Caudate nucleus (tissue), 63 donors: ENCODE measurements at places on chromosomes 12 and 14.

DNA sequence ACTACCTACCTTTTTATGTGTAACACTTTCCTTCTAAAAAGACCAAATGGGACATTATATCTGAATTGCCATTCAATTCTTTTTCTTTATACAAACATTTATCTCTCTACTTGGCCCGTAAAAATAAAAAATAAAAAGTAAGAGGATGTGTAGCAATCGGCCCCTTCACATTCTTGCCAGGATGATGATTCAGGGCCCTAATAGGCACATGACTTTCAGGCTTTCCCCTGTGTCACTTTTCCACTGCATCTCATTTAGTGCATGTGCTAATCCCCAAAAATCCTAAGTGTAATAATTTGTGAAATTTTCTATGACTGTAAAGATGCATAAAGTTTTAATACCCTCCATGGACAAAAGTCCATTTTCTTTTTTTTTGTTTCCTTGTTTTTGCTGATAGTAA lies 23.0 kb upstream of the ATP2B1 start:
- no peak for DNase-seq

GRCh38 chr12:64912516-64913255 lies 88.2 kb downstream of the TBC1D30 start:
- no peak for DNase-seq

GRCh38 chr12:119649202-119649808 lies 18.6 kb upstream of the PRKAB1 start:
- no peak for DNase-seq

- no peak for DNase-seq
Observed at GRCh38 chr12:29050503-29050902, 98.6 kb upstream of the FAR2 start.

DNA sequence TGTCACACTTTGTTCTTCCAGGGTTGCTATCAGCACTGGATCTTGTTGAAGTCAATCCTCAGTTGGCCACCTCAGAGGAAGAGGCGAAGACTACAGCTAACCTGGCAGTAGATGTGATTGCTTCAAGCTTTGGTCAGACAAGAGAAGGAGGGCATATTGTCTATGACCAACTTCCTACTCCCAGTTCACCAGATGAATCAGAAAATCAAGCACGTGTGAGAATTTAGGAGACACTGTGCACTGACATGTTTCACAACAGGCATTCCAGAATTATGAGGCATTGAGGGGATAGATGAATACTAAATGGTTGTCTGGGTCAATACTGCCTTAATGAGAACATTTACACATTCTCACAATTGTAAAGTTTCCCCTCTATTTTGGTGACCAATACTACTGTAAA lies 23.7 kb downstream of the VTI1B start:
- no peak for DNase-seq

GRCh38 chr12:53480491-53481442 lies 18.5 kb downstream of the MAP3K12 start:
- DNase-seq, result no peak

DNA sequence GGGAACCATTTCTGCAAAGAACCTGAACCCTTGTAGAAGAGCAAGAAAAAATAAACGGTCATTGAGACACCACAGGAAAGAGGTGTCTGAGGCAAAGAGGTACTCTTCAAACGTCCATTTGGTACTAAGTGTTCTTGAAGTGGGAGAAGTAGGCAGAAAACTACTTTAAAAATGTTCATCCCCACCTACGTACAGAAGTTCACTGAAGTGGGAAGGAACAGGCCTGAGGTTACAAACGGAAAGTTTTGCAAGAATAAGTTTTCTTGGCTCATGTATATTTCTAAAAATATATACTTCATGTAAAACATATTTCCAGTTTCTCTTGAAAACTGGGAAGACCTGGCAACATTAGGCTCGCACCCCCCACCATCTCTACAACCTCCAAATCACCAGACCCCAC lies 61.2 kb downstream of the STXBP6 start:
- no peak for DNase-seq

- DNase-seq, result no peak
Observed at GRCh38 chr12:11833174-11833895, 183.9 kb downstream of the ETV6 start.

DNA sequence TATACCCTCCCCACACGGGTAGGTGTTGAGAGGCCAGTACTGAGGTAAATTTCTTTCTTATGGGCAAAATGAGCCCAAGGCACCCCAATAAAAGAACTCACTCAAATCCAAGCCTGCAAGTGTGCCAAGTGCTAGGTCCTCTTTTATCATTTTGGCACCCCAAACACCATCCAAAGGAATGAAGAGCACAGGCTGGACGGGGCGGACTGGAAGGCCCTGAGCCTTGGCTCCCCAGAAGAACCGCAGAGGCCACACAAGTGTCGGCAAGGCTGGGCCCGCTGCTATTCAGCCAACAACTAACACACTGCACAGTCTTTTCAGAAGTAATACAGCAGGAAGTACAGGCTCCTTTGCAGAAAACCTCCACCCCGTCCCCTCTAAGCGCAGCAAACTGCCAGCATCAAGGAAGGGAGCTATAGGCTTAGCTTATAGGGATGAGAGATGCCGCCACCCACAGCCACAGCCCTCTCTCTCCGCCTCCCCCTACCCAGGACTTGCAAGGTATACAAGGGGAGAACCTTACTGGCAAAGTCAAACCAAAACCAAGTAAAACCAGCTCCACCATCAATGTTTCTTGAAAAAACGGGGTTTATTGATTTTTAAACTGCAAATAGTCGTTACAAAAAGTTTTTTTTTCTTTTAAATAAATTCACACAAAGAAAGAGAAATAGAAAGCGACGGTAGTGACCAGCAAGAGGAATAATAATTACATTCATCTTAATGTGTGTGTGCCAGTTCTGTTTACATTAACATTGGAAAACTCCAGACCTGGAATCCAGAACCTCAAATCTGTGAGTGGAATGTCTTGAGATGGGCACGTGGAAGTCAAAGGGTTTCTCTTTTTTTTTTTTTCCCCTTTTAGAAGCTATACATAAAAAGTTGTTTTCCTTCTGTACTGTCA lies 5.5 kb downstream of the ZFP36L1 start:
- DNase-seq, result no peak

DNA sequence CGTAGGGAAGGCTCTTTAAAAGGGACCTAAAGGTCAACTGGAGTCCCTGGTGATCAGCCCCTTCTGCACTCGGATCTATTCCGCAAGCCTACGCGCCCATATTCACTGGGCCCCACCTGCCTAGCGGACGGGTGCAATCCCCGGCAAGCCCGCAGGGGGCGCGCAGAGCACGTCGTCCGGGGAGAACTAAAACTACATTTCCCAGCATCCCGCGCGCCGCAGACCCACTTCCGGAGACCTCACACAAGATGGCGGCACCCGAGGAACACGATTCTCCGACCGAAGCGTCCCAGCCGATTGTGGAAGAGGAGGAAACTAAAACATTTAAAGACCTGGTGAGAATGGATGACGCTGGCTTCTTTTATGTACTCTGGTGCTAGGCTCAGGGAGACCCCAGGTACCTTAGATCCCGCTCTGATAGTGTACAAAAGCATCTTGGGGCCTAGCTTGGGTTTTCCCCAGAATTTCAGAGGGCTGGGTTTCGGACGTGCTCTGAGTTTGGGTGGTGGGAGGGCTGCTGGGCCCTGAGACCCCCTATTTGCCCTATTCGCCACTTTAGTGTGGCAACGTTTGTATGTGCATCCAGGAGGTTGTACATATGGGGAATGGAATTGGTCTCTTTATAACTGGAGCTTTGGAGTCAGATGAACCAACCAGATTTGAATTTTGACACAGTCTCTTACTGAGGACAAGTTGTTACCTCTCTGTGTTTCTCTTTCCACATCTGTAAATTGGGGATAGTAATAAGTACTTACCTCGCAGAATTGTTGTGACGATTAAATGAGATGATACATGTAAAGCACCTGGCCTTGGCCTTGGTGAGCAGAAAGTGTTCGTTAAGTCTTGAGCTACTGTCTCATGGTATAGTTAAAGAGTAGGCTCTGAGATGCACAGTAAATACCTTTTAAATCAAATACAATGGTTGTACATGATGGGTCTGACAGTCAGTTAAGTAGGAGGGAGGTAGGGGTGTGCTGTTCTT lies at the start of gene DDX47:
DDX47 (plus strand) TSS at position 227 of the 982 bp plus-strand sequence; CDS start at position 249, 22 bp downstream.
- peak; percentile 67 for DNase-seq

DNA sequence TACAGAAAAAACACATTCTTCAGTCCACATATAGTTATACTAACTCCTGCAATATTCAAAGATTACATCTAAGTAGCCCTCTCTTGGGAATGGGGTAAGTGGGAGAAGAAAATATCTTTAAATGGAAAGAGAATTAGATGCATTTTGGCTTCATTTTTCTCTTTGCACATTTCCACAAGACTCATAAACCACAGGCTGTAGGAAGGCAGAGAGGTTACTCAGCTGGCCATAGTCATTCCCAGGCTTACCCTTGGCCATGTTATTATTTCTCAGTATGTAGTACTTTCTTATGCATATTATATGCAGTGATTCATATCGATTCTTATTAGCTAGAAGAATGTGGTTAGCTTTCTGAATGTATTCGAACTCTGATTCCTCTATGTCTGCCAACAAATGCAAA lies 92.2 kb downstream of the PTPRR start:
- no peak for DNase-seq

GRCh38 chr14:68796418-68797101 lies 3.7 kb upstream of the ZFP36L1 start:
- DNase-seq, result no peak

GRCh38 chr12:62846491-62846890 lies 88.5 kb downstream of the PPM1H start:
- DNase-seq, result no peak

DNA sequence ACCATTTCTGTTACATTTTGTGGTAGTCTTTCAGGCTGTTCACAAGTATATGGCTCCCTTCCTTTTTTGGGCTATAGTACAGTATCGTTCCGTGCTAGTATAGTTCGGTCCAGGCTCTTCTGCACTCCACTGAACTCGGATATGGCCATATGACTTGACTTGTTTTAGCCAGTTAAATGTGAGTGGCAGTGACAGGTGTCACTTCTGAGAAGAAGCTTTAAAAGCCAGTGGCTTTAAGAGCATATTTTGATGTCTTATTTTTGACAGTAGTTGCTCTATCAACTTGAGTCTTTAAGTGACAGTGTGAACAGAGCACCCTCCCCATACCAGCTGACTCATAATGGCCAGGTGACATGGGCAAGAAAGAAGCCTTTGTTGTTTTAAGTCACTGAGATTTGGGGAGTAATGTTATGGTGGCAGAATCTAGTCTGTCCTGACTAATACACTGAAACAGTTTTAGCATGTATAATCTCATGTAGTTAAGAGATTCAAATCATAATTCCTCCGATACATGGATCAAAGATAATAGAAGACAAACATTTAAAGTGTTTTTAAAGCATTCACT lies 64.6 kb downstream of the ANO4 start:
- DNase-seq, result no peak

- DNase-seq, result no peak
Observed at GRCh38 chr14:82366803-82367202, 833.1 kb upstream of the SEL1L start.
